ENCODE measurements at places on chromosomes 5 and 9.

- no peak for DNase-seq
These were observed 1634.3 kb downstream of the MAT2B start for GRCh38 chr5:165139721-165140120.

DNA sequence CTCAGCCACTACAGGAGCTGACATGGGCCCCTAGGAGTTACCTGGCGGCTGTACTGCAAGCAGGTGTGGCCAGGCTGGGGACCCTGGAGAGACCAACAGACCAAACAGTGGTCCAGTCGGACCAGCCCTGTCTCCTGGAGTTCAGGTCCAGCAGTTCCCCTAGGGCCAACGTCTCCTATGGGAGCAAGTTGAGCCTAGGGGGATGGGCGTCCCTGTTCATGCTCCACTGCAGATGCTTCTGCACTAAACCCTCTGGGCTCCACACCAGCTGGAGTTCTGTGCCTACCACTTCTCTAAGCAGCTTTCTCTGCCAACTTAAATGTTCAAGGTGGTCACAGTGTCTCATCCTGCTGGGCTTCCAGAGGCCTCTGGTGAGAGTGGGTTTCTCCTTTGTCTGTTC is 20.6 kb upstream of the OMD start:
- no peak for DNase-seq

DNA sequence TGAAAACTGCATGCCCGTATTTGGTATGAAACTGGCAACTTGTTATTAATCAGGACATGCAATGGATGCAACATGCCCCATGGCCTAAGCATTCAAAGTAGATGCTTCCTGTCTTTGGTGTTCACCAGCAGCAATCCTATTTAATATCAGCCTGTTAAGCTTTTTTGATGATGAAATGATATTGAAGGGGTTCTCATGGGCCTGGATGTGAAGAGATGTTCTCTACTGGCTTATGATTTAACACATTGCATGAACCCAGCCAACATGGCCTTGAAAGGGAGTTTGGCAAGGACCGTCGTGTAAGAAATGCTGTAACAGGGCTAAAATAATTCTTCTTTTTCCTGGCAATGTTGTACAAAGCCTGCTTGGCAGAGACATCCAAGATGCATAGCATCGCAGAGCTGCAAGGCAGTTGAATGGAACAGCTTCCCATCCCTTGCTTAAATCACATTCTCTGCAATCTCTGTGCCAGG is 111.2 kb downstream of the SMARCA2 start:
- no peak for DNase-seq

- DNase-seq: no peak
These were observed 239.0 kb downstream of the SYK start for GRCh38 chr9:91040371-91041215.

DNA sequence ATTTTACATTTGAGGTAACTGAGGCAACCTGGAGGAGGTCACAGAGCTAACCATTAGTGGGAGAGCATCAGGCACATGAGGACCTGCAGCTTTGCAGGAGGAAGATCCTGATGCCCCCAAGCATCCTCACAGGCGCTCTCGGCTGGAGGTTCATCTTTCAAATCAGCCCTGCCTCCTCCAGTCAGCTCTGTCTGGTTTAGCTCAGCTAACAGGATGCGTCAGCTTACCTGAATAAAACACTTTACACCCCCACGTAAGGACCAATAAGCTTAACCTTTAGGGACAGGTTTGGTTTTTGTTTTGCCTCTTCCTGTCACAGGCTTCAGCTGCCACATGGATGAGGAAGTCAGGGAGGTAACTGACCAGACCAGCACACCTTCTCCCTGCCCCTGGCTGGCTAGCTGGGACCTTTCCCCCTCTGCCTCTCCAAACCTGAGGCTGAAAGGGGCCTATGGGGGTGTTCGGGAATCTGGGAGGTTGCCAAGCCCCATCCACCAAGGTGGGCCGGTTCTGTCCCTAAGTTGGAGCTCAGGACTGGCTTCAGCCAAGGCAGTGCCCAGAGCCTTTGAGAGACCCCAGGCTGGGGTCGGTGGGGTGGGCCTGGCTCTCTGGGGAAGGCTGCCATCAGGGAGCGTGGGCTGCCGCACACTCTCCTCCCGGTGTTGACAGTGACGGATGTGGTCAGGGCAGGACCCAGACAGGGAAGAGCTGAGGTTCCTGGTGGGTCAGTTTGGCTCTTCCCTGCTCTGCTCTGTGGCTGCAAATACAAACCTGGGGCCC is 20.0 kb upstream of the FCN1 start:
- no peak for DNase-seq

DNA sequence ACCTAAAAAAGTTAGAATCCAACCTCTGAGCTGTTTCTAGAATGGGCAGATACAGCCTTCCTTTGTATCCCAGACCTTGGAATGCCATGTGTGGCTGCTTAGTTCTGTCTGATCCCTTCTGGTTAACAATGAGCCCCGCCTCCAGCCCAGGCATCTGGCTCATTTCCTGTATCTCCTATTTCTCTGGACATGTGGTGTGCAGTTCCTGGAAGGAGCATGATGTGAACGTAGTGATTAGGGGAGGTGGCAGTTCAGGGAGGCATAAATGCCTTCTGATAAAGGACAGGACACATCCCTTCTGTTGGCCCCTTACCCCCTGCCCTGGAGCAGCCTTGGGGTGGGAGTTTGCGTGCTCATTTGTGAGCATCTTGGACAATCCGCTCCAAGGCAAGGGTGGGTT is 243.0 kb downstream of the ZSWIM6 start:
- DNase-seq: no peak

DNA sequence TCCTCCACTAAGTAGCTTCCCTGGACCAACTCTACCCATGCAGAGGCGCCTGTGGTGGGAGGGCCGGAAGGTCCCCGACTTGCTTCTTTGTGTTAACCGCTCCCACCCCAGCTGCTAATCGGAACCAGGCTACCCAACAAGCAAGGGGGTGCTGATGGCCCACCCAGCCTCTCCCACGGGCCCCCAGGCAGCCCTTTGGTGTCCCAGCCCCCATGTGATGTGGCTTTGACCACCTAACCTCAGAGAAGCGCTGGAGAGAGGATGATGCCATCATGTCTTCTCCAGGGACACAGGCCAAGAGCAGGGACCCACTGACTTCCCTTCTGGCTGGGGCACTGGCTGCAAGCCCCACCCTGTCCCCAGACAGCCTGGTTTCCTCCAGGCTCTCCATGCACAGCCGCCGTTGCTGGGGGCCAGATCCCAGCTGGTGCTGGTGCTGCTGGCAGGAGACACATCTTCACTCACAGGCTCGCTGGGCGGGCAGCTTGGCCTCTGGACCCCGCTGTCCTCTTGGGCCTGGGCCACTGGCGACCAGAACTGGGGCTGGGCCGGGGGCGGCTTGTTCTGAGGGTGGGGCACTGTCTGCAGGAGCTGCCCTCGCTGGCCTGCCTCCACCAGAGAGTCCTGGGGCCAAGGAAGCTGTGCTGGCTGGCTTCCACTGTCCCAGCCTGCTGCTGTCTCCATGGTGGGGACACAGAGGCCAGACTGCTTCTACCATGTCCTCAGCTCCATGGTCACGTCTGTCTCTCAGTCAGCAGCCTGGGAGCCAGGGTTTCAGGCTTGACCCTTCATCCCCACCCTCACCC is 27.8 kb downstream of the LAMC3 start:
- no peak for DNase-seq

GRCh38 chr5:158070859-158071258 is 211.9 kb upstream of the CLINT1 start:
- no peak for DNase-seq

DNA sequence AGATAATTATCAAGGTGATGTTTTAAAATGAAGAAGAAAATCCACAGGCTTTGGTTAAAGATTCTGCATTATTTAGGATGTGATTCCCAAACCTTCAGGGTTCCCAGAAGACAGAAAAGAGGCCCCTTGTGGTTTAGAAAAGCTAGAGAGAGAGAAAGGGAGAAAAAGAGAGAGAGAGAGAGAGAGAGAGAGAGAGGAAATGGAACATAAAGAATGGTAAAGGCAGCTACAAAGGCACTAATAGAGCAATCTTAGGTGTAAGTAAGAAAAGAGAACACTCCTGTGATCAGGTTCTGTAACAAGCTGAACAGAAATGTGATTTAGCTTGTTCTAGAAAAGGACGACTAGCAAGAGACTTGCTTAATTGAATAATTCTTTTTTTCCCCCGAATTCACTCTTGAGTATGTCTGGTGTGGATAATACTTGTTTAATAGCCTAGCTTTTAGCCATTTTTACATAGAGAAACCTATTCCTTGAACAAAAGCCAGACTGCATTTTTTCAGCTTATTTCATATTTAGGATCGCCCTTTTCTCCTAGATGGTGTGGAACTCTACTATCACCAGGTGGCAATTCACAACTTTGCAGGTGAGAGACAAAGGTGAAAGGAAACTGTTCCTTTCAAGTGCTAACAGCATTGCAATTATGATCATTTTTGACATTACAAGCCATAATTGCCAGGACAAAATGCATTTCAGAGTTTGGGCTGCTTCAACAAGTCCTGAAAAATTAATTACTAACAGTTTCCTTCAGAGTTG is 57.6 kb upstream of the SH3GL2 start:
- DNase-seq: no peak

DNA sequence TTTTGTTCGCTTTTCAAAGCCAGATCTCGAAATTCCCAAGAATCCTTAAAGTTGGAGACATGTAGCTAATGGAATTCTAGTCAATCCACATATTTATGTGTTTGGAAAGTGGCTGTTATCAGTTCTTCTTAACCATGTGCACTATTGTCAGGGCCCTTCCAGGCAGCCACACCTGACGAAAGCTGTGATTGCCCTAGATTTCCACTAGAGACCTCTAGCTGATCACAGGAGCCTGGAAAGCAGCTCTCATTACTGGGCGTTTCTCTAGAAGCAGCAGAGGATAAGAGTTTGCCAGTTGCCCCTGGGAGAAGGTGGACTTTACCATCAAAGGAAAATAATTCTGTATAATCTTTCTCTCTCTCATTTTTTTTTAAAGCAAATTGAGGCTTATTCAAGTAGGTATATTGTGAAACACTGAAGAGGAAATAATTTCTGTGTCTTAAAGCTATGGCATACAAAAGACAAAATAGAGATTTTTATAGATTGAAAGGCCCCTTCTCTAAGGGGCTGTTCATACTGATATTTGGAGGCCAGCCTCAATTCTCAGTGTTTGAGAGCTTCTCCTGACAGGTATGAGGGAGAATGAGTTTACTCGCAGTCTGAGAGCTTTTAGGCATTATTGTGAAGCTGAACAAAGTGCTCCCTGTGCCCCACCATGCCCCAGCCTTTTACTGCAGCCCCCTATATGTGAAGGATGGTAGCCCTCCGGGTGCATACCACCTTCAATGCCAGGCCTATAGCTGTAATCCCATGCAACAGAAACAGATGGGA is 405.4 kb upstream of the ACTBL2 start:
- DNase-seq: peak; percentile 70

- no peak for DNase-seq
These were observed 671 bp downstream of the DUSP1 start for GRCh38 chr5:172770374-172770674.

DNA sequence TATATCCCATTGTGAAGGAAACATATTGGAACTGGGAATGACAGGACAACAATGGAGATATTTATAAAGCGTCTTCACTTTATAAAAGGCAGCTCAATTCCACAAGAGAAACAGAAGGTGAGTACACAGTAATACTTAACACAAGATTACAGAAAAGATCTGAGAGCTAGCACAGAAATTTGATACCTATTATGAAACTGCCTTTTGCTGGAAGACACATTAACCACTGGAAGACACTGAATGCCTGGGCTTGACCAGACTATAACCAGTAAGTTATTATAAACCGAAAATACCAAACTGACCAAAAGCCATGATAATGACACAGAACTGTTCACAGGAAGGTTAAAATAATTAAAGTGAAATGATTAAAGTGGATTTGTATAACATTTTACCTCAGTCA is 195.4 kb downstream of the NR2F1-AS1 start:
- no peak for DNase-seq

GRCh38 chr5:14675865-14676300 is 11.4 kb downstream of the OTULIN start:
- DNase-seq: no peak

DNA sequence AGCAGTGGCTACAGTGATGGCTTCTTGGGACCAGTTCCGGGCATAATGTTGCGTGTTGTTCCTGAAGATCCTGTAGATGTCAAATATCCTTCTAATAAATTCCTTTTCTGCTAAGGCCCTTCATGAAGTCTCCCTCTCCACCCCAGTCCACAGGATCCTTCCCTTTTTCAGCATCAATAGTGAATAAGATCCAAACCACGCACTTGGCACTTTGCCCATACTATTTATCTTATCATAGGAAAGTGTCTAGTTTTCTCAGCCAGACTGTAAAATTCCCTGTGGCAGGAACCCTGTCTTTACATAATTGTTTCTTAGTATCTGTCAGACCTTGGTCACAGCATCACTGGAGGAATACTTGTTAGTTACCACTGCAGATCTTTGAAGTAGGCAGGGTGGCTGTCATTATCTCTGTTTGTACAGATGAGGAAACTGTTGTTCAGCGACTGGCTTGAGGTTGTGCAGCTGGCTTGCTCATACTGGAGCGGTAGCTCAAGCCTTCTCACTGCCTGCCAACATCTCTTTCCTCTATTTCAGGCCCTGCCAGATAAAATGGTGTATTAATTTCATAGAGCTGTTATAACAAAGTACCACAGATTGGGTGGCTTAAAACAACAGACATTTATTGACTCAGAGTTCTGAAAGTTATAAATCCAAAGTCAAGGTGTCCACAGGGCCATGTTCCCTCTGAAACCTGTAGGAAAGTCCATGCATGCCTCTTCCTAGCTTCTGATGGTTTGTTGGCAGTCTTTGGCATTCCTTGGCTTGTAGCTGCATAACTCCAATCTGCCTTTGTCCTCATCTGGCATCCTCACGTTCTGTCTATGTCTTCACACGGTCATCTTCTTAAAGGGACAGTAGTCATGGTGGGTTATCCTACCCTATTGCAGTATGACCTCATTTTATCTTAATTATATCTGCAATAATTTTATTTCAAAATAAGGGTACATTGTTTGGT is 33.5 kb upstream of the APC start:
- peak; percentile 12 for DNase-seq

DNA sequence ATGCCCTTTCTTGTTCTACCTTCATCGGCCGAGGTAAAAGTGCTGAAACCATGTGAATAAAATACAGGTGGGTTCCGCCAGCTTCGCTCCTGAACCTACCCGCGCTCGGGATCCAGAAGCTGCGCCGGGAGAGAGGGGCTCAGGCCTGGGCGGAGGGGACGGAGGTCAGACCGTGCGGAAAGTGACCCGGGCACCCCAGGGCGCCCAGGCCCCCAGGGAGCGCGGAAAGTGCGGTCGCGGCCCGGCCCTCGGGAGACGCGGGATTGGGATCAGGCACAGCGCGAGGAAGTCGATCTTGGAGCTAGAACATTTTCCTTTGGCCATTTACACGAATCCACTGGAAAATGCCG is 329 bp downstream of the SYK start:
- peak; percentile 11 for DNase-seq

GRCh38 chr5:132428147-132428482 is 58.6 kb downstream of the SLC22A5 start:
- no peak for DNase-seq

- DNase-seq: no peak
These were observed 2.7 kb downstream of the PTGER4 start for GRCh38 chr5:40682154-40683017.

GRCh38 chr9:128145536-128145935 is 3.7 kb upstream of the LCN2 start:
- no peak for DNase-seq
